ENCODE measurements at places on chromosomes 11 and 22. TPM values are rescaled to one million over a fixed set of nuclear protein-coding genes. Genes with fewer than 3 reads are reported as not detected.

The HSPB2 gene
- total RNA-seq = 3.1 TPM

The KREMEN1 gene
- 8.4 TPM for total RNA-seq

The SYT13 gene
- total RNA-seq = not detected

The BDNF gene
- 0.42 TPM for total RNA-seq

The WT1 gene
- total RNA-seq = not detected

The XKR3 gene
- total RNA-seq = not detected

The EFEMP2 gene
- total RNA-seq = 219 TPM

All from thoracic aorta (tissue), 2 donors.